ENCODE measurements at places on chromosomes 2 and 18. TPM values are rescaled to one million over a fixed set of nuclear protein-coding genes. Genes with fewer than 3 reads are reported as not detected.

Gene NR4A2
- 4.2 TPM for total RNA-seq

Gene PROM2
- 22.6 TPM for total RNA-seq

Gene ANTXR1
- 74.9 TPM for total RNA-seq

Gene TYW5
- 13.2 TPM for total RNA-seq

Gene COLEC12
- 13.1 TPM for total RNA-seq

Gene TCF23
- total RNA-seq, result 0.13 TPM

Gene NOL4
- 0.81 TPM for total RNA-seq

Gene MROH2A
- total RNA-seq, result 3.5 TPM

Gene ASB18
- total RNA-seq, result not detected

Gene ESCO1
- 29.8 TPM for total RNA-seq

Gene MTHFD2
- total RNA-seq, result 26.9 TPM

Gene MC5R
- not detected for total RNA-seq

Gene NDUFS1
- total RNA-seq, result 162 TPM

Gene GRHL1
- total RNA-seq, result 7.9 TPM
